ENCODE measurements at places on chromosomes 7 and 10. TPM values are rescaled to one million over a fixed set of nuclear protein-coding genes. Genes with fewer than 3 reads are reported as not detected.

GRCh38 chr10:93081318-93081717, 7.6 kb downstream of the CYP26A1 start:
- no peak for DNase-seq

GRCh38 chr10:113087165-113088029, 137.3 kb downstream of the TCF7L2 start:
- peak; percentile 83 for DNase-seq

DNA sequence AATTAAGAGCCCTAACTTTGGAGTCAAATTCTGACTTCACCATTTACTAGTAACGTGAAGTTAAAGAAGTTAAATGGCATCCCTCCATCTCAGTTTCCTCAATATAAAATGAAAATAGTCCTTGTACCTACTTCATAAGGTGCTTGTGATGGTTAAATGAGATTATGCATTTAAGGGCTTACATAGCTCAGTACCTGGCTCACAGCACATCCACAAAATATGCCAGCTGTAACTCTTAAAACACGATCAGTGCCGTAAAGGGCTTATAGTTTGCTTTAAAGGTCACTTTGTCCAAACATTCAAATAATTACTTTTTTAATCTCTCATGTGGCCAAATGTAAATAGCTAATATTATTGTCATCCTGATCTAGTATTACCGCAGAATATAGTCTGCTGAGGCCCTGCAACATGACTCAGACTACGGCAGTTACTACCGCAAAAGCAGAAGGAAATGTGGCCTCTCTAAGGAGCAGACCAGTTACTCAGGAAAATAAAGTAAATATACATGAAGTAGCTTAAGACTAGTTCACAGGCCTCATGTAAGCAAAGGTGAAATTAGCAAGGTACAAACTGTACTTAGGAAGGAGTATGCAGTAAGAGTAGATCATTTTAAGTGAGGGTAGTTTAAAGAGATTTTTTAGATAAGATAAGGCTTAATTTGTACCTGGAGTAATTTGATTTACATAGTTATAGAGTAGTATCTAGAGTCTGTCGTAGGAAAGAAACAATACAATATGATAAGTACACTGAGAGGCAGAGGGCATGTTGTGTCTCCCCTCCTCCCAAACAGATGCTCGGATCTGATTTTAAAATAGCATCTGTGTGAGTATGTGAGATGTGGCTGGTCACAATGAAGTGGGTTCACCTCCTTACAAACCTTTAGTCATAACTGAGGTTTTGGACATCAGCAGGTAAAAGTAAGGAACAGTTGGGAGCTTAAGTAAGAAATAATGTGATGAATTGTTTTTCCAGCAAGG, 13.1 kb downstream of the CASP2 start:
- DNase-seq = no peak

The NEUROG3 gene
- total RNA-seq = 2.4 TPM

- no peak for DNase-seq
These were observed 17.5 kb upstream of the TECTB start for GRCh38 chr10:112265745-112266144.

The ZDHHC6 gene
- total RNA-seq = 34.0 TPM

GRCh38 chr10:129893104-129894089, 70.7 kb downstream of the EBF3 start:
- no peak for DNase-seq

The TBL2 gene
- 30.8 TPM for total RNA-seq

- no peak for DNase-seq
These were observed 7.5 kb upstream of the LRRN3 start for GRCh38 chr7:111083413-111083812.

GRCh38 chr10:49645417-49645816, 31.6 kb downstream of the CHAT start:
- DNase-seq = no peak

The LDB3 gene
- total RNA-seq = 4.3 TPM

DNA sequence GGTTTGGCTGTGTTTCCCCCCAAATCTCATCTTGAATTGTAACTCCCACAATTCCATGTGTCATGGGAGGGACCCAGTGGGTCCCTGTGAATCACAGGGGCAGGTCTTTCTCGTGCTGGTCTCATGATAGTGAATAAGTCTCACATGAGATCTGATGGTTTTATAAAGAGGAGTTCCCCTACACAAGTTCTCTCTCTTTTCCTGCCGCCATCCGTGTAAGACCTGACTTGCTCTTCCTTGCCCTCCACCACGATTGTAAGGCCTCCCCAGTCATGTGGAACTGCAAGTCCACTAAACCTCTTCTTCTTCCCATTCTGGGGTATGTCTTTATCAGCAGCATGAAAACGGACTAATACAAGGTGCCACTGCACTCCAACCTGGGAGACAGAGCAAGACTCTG, 329.2 kb downstream of the TNS3 start:
- DNase-seq = no peak

The CCDC172 gene
- total RNA-seq = not detected

- DNase-seq = no peak
These were observed 13.8 kb downstream of the MXI1 start for GRCh38 chr10:110221044-110221720.

The MOGAT3 gene
- total RNA-seq = 62.4 TPM

DNA sequence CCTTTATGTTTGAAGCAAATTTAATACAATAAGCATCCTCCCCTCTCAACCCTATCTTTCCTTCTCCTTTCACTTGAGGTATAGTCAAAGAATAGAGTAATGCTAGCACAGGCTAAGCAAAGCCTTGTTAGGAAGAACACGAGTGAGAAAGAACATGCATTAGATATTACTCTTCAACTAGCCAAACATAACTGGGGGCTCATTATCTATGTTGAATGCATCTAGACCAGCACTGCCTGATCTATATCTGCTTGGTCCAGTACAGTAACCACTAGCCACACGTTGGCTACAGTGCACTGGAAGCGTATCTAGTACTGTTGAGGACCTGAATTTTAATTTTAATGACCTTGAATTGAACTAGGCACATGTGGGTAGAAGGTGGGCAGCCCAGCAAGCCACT, 21.0 kb downstream of the SFMBT2 start:
- DNase-seq = no peak

DNA sequence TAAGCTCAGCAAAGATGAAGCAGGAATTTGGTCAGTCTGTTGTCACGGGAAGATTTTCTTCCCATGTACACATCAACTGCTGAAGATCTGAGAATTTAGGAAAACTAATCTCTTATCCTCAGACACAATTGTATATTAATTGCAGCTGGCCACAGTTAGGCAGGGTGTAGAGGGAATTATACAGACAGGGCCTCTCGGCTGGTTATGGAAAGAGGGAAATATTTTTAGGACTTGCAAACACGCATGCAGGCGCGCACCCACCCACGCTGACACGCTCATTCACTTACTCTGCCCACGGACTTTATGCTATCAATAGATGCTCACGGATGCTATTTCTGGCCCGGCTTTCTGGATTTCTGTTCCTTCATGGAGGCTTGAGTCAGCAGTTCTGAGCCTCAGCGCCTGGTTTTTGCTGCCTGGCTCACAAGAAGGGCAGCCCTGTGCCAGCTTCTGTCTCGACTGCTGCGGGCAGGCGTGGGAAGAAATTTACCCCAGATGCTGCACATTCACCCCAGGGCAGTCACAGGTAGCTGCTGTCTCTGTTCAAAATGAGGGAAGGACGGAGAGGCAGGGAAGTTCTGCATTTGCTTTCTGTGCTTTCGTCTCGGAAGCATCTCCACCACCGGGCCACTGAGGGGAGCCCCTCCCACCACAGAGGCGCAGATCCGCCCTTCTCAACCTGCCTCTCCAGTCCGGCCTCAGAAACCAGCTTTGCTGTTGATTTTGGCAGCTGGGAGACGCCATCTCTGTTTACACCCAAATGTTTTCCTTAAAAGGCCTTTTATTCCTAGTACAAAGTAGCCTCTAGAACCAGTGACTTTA, 116.3 kb upstream of the BTBD16 start:
- DNase-seq = no peak
